ENCODE measurements at places on chromosomes 5 and 9.

- no peak for DNase-seq
These were observed 84.3 kb downstream of the MED27 start for GRCh38 chr9:131995382-131995781.

- DNase-seq: no peak
These were observed 31.7 kb downstream of the UBE2QL1 start for GRCh38 chr5:6480133-6481051.

DNA sequence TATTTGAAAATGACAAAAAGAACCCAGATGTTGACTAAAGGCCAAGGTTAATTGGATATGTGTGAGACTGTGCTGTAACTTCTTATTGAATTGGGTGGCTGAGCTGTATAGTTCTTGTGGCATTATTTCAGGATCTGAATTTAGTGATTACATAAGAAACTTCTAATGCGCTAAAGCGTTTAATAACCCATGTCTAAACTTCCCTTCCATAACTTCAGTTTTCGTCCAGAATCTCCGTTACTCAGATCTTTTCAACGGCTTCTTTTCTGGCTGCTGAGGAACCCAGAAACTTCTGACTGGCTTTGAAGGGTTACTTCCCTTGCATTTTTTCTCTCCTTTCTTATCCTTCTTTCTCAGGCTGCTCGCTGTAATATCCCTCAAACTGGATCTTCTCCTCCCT lies 28.1 kb upstream of the C9orf72 start:
- DNase-seq: no peak

DNA sequence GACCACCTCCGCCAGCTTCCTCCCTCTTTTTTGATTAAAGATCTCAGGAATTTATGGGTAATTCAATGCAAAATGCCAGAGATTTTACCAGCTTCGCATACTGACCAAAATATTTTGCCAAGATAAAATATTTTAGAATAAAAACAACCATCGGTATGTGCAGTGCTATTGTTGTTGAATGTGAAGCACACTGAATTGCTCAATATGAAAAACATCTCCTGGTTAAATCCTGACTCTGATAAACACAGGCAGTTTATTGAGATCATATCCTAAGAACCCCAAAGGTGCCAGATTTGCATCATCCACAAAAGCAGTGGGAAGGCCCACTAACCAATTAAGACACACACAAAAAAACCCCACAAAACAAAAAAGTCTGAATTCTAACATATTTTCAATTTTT lies 202.4 kb downstream of the GLIS3 start:
- no peak for DNase-seq

DNA sequence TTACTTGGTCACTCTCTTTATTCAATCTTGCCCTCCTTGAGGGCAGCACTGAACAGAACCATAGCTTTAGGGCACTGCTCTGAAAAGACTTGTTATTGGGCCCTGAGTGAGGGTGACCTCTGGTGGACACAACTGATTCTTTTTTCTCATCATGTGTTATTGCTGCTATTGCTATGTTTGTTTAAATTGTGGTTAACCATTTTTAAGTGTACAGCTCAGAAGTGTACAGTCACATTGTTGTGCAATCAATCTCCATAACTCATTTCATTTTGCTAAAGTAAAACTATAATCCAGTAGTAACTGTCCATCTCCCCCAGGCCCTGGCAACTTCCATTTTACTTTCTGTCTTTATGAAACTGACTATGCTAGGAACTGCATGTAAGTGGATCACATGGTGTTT lies 351.1 kb upstream of the RIOK2 start:
- no peak for DNase-seq

- DNase-seq: no peak
These were observed 19.6 kb downstream of the TJP2 start for GRCh38 chr9:69193685-69194032.

DNA sequence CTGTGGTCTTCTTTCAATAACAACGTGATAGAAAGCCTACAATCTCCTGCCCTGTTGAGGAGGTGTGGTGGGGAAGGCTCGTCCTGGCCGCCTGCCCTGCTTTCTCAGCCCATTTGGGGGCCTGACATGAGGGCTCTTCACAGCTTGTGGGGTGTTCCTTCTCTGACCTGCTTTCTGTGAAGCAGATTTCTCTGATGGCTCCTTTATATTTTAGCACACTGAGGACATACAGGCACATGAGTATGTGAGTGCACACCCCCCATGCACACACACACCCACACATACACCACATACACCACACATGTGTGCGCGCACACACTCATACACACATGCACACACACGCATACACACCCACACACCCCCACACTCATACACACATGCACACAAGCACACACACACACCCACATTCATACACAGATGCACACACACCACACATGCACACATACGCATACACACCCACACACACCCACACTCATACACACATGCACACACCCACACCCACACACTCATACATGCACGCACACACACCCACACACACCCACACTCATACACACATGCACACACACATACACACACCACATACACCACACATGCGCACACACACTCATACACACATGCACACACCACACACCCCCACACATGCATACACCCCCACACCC lies 117.5 kb downstream of the COL5A1 start:
- no peak for DNase-seq

DNA sequence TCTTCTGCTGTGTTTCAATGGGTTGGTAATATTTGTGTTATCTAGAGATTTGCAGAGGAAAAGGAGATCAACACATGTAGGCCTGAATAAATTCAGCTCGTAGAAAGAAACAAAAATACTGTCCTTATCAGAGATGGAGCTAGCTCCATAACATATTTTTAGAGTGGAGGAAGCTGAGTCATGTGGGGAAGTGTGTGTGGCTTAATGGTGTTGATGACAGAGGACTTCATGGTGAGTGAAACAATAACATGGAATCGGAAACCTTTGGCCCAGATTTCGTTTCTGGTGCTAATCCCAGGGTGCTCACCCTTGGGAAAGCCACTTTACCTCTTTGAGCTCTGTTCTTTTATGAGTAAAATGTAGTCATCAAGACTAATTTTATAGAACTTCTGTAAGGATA lies 825.0 kb downstream of the TLR4 start:
- DNase-seq: no peak

GRCh38 chr5:35248843-35249780 lies 18.8 kb upstream of the PRLR start:
- no peak for DNase-seq

- no peak for DNase-seq
These were observed 95.7 kb downstream of the INSL6 start for GRCh38 chr9:5089737-5090136.

DNA sequence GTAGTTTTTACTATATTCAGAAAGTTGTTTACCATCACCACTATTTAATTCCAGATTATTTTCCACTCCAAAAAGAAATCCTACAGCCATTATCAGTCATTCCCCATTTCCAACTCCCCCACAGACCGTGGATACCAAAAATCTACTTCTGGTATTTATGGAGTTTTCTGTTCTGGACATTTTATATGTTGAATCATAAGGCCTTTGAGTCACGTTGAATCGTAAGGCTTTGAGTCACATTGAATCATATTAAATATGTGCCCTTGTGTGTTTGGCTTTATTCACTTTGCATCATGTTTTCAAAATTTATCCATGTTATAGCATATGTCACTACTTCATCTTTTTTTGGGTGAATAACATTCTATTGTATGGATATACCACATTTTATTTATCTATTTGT lies 454.1 kb upstream of the NUDT12 start:
- DNase-seq: no peak

- DNase-seq: no peak
These were observed 51.3 kb upstream of the RGMB start for GRCh38 chr5:98722188-98722587.

- DNase-seq: no peak
These were observed 277.5 kb downstream of the CEMIP2 start for GRCh38 chr9:71490810-71491209.

DNA sequence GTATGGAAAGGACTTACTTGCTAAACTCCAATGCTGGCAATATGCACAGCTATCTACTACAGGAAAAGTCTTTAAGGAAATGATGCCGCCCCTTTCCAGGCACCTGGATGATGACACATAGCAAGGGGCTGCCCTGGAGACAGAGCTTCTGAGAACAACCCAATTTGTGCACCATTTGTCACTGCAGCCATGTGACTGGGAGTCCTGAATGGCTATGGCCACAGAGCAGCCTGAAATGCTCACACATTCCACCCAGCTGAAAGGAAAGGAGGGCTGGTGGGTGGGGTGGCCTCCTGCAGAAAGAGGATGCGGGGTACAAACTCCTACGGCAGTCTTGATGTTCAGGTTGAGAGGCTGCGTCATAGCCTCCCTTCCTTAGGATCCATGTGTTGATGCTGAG lies 70.1 kb upstream of the FSTL4 start:
- DNase-seq: no peak

DNA sequence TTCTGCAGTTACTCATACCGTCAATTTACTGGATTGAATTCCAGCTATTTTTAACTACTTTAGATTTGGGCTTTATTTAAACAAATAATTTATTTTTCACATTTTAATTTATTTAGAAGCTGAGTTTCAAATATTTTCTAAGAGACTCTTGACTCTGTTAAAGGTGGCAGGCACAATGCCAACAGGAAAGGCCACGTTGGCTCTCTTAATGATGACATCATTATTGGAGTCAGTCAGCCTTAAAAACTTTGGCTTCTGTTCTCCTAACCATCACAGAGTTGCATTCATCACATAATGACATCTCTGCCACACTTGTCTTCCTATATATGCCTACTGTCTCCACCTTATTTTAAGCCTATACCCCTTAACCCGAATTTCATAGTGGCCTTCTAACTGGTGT lies 172.3 kb upstream of the PLPPR1 start:
- DNase-seq: no peak

- no peak for DNase-seq
These were observed 9.9 kb downstream of the SH3RF2 start for GRCh38 chr5:145946112-145946861.

GRCh38 chr5:170056561-170057267 lies 49.0 kb upstream of the FOXI1 start:
- DNase-seq: no peak

DNA sequence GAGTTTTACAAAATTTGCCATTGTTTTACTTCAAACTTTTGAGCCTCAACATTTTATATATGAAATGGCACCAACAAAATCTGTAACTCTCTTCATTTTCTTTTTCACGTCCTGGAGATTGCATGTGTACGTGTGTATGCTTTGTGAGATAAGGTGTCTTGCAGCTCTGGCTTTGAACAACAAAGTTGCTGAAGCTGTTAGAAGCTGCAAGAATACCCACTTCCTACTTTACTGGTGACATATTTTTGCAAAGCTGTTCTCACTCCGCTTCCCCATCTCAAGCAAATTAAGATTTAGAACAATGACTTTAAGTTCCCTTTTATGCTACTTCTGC lies 41.8 kb downstream of the FYB1 start:
- DNase-seq: no peak

- no peak for DNase-seq
These were observed 114.3 kb upstream of the SARDH start for GRCh38 chr9:133852431-133852830.
